ENCODE measurements at places on chromosomes 7 and 10.

GRCh38 chr10:53904506-53905241 is 896.4 kb downstream of the PCDH15 start:
- ATAC-seq = no peak

DNA sequence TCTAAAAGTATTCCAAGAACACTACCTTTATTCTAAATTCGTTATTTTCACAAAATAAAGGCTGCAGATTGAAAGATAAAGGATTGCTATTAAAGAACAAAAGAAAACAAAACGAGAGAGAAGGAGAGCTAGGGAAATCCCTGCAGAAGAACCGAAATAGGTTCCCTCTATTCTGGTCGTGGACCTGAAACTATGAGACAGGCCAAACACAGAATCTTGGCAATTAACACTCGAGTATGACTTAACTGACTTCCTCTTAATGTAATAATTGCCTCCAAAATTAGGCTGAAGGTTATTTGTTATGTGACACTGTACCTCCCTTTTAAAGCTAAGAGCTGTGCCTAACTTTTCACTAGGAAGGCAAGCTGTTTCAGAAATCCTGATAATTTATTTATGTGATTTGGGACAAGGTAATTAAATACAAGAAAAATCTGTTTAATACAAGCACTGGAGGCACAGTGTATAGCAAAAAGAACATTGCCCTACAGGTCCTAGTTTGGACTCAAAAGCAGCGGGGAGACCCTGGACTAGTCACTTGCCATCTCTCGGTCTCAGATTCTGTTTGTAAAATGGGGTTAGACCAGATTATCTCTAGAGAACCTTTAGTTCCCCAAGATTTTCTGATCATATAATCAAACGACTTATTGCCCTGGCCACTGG is 11.6 kb downstream of the NAMPT start:
- no peak for ATAC-seq

GRCh38 chr10:22610610-22611009 is 103.8 kb downstream of the PIP4K2A start:
- no peak for ATAC-seq

GRCh38 chr7:69363136-69363535 is 235.1 kb upstream of the AUTS2 start:
- no peak for ATAC-seq

- ATAC-seq = no peak
Observed at GRCh38 chr7:36165059-36165458, 12.0 kb downstream of the EEPD1 start.

DNA sequence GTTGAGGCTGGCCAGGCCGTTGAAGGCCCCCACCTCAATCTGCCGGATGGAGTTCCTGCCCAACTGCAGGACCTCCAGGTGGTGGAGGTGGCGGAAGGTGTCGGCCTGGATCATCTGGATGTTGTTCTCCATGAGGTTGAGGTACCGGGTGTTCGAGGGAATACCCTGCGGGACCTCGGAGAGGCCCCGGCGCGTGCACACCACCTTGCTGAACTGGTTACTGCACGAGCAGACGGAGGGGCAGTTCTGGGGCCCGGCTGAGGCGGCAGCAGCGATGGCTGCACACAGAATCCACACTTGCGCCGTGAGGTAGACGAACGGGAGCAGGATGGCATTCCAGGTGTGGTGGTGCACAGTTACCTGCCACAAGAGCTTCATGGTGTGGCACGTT is 979 bp downstream of the LRRC4 start:
- no peak for ATAC-seq

DNA sequence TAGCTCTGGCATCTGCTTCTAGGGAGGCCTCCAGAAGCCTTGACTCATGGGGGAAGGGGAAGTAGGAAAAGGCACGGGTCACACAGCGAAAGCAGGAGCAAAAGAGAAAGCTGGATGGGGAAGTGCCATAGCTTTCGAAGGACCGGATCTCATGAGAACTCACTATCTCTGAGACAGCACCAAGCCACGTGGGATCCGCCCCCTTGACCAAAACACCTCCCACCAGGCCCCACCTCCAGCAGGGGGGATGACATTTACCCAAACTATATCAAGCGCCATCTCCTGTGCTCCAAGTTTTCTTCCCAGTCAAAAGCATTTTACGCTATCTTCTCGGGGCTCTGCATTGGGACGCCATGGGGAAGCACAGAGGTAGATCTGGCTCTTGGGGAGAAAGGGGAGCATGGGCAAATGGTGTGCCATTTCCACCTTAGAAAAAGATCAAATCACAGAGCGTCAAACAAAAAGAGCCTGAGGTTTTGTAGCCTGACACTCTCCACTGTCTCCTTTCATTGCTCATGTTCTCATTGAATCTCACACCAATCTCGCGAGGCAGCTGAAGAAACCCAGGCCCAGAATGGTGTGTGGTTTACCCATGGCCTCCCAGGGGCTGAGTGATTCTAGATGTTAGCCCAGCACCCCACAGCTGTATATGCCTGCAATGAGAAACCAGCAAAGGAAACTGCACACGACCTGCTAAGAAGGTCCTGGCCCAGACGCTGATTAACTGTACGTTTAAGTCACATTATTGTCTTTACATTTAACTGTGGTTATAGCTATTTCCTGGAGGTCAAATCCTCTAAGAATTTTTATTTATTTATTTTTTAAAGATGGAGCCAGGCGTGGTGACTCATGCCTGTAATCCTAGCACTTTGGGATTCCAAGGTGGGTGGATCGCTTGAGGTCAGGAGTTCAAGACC is 8.1 kb upstream of the OLAH start:
- no peak for ATAC-seq
